ENCODE measurements at places on chromosomes 5 and 9.
A peak's percentile ranks its signal among the peaks of the same experiment; 100 is the strongest.

DNA sequence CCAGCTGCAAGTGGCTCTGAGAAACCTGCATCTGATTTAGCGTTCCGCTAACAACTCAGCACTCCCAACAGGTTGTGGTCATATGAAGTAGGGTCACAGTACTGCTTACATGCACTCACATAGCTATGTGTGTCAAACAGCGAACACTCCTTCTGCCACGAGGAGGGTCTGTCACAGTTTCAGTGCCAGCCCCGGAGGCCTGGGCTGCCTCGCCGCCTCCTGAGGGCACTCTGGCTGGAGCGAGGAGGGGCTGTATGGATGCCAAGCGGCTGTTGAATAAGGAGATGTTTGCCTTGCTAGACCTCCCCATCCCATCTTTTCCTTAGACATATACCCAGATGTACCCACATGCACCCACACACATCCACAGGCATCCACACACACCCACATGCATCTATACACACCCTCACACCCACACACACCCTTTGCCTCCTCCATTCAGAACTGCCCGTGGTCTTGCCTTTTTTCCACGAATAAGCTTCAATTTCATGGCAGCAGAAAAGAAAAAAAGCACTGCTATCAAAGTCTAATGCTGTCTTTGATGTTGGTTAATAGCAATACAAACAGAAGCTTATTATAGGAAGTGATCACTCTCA, 95.7 kb downstream of the HSD17B3 start:
- DNase-seq, result no peak

DNA sequence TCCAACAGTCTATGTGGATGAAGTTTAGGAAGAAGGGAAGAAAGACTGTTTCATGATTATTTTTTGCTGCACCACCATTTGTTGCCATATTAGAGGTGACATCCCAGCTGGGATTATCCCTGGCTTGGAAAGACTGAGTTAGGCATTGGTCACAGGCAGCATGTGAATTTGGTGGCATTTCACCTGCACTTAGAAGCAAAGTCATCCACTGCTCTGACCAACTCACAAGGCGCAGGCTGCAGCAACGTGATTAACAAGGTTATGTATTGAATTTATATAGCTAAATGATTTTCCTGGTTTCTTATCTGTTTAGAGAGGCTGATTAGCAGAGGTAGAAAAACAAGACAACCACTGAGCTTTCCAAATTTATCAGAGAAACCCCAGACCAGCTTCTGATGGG, 2.7 kb downstream of the FYB1 start:
- no peak for DNase-seq

DNA sequence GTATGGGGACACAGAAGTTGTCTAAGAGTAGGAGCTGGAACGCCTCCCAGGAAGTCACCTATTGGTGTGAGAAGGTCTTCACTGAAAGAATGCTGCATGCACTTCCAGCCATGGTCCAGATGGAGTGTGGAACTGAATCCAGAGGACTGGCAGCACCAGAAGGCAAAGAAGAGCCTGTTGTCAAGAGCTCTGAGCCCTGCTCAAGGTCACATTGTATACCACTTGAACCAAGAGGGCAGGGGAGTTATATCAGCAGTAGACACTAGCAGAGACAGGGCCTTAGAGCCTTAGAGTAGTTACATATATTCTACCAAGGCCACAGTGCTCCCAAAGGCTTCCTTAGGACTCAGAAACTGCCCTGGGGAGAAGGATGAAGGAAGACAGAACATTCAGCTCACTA, 130.8 kb upstream of the POC5 start:
- DNase-seq, result no peak

DNA sequence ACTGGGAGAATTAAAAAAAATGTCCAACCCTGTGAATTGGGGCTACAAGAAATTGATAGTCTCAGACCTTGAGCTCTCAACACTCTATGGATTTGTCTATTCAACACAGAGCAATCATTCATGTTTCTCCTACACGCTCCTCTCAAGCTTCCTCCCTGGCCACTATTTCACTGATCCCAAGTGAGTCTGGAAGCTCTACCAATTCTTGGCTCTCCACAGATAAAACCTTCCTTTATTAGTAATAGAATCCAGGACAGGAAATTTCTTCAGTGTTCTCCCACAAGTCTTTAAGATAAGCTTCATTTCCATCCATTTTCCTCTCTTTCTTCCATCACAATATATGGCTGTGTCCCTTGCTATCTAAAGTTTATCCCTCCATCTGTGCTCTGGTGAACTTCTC, 215.1 kb upstream of the PAPPA start:
- no peak for DNase-seq

- peak; percentile 62 for DNase-seq
Observed at GRCh38 chr5:56950626-56951125, 1.2 kb downstream of the MIER3 start.

- DNase-seq, result no peak
Observed at GRCh38 chr5:103260951-103261350, 2.4 kb downstream of the MACIR start.

GRCh38 chr5:6525422-6525821, 76.8 kb downstream of the UBE2QL1 start:
- no peak for DNase-seq

- peak; percentile 85 for DNase-seq
Observed at GRCh38 chr5:104344809-104345208, 782.2 kb upstream of the NUDT12 start.

DNA sequence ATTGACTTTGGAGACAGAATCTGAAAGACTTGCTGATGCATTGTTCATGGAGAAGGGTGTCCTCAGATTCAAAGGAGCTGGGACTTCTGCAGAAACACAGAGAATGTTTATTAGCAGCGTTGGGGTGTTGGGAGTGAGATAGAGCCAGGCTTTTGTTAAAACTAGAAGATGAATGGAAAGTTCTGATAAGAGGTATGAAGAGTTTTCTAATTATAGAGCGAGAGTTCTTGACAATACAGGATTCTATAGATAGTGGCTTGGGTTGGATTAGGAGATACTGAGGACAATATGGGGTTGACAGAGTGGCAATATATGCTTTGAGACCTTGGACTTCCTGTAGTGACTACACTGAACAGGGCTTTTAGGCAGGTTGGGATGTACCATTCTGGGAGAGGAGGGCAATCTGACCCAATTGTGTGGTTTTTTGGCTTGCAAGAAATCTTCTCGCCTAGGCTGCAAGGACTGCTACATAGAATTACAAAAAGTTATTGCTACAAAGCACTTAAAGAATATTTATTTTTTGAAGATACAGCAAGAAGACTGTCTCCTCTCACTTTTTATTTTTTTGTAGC, 83.1 kb downstream of the FER start:
- DNase-seq, result no peak

DNA sequence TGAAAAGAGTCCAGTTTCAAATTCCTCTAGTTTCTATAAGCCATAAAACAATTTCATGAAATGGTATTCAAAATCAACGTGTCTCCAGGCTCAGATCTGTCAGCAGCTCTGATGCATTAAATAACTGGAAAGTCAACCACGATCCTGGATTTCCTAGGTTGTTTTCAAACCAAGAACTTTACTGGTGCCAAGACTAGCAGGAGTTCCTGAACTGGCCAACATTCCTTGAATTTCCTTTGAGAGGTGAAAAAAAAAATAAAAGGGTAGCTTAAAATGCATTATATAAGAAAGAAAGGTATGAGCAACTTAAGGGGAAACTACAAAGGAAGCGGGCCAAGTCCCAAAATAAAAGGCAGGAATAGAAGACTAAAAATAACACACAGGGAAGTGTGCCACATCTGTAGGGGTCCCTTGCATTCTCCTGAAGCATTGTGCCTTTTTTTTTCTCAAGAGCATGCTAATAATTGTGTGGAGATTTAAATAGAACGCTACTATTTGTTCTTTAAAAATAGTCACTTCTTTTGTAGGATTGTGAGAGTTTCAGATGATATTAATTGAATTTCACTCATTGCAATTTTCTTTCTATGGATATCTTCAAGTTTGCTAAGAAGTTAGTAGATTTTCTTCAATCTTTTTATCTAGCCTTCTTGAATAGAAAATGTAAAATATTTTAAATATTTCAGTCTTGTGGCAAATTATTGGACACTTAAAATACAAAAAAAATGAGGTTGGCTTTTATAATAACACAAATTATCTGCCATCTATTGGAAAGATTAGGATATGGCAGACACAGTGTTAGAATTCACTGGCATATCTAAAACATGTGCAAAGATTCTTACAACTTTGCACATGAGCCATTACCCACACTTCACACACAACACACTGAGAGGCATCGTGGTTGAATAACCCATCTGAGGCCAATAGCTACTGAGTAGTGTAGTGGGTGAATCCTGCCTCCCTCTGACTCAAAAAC, 15.3 kb downstream of the ESM1 start:
- DNase-seq, result no peak

- DNase-seq, result no peak
Observed at GRCh38 chr5:90226433-90227099, 183.0 kb downstream of the CETN3 start.

DNA sequence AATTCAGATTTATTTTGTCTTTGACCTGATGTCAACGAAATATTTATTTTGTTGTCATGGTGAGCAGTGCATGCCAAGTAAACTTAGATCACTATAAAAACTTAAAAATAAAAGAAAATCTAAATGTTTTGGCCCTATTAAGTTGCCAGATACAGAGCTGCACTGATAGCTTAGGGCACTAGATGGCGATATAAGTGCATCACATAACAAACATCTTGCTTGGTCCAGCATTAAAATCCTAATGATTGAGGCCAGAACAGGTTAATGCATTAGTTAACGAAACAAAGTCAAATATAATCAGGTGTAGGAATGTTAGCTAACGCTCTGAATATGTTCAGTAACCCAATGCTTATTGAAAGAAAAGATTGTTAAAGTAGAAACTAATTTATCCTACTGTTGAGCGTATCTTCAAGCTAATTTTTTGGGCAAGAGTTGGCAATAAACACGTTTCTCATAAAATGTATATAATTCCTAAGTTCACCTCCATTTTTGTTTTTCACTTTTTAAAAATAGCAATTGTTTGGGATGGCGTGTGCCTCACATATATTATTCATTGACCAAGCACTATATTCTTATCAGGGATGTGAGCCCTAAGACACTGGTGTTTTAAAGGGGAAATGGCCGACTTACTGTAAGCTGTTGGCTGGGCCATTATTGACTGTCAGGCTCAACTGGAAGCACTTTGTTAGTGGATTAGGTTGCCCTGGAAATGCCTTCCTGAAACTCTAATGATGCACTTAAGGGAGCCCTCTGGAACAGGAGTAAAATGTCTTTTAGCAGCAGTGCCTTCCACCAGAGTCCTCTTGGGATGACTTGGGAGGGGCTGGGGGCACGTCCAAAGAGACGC, 33.3 kb downstream of the KCTD16 start:
- DNase-seq, result peak; percentile 46

DNA sequence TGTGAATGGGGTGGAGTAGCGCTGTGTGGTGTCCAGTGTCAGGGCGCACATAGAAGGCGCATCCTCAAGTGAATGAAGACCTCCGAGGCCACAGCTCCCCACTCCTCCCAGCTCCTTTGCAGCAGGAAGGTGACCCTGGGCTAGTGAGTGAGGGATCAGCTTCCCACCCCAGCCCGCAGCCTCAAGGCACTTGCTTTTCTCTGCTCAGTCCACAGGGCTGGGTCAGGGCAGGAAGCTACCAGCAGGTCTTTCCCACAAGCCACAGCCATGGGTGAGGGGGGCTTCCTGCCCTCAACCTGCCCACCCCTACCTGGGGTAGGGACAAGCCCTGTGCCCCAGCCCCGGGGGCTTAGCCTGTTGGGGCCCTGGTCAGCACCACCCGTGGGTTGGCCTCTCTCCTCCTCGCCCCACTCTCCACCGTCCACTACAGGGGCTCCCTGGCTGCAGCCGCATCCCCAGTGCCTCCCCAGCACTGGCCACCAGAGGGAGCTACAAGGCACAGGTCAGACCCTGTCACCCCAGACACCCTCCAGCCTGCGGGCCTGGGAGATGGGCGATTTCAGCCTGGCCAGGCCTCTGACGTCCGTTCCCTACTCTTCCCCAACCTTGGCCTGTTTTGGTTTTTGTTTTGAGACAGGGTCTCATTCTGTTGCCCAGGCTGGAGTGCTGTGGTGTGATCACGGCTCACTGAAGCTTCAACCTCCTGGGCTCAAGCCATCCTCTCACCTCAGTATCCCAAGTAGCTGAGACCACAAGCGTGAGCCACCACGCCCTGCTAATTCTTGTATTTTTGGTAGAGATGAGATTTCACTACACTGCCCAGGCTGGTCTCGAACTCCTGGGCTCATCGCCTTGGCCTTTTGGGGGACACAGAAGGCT, 1.3 kb upstream of the ABCA2 start:
- DNase-seq, result peak; percentile 50

DNA sequence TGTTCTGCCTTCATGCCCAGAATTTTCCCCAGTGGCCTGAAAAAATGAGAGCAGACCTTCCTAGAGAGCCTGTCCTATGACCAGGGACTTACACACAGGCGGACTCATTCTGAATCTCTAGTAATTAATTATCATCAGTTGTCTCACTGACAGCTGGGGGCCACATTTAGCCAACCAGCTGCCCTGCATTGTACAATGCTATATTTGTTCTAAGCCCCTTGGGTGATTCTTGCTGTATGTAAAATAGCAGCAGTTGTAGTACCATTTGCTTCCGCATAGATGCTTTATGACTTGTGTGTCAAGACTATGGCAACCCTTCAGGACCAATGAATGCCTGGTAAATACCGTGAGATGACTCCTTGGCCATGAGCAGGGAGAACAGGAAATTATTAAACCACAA, 415.4 kb upstream of the SEMA6A start:
- DNase-seq, result no peak

- DNase-seq, result no peak
Observed at GRCh38 chr9:73077625-73078030, 74.0 kb upstream of the ANXA1 start.

DNA sequence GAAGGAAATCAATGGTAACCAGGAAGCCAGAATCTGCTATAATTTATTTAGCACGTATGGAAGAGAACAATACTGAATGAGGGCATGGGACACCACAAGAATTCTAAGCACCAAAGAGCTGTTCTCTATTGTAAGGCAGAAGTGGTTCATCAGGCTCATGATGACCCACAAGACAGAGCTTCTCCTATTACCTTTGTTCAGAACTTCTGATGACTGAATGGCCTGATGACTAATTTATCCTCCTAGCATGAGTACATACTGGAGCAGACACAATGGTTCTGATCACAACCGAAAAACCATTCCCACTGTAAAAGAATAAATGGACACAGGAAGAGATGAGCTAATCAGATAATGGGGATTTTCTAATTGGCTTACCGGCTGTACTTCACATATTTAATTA, 329.8 kb upstream of the PDE4D start:
- DNase-seq, result peak; percentile 76

- DNase-seq, result peak; percentile 76
Observed at GRCh38 chr5:65742565-65743231, 20.7 kb downstream of the NLN start.

DNA sequence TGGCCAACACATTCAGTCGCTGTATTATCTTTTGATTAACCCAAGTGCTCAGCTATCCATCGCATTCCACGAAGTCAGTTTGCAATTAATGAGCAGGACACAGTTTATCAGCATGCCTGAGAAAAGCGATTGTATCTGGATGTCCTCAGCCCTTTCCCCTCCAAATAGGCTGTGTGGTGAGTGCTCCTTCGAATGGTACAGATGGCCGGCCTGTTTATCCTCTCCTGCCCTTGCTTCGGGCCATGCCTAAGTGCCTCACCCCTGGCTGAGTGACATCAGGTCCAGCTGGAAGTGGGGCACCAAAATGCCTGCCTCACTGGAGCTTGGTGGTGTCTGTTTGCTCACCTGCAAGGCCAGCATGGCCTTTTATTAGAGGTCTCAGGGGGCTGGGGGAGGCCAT, 317.3 kb downstream of the GADD45G start:
- no peak for DNase-seq

- DNase-seq, result no peak
Observed at GRCh38 chr5:57246426-57246825, 72.6 kb downstream of the GPBP1 start.

- no peak for DNase-seq
Observed at GRCh38 chr9:80934095-80934494, 755.3 kb downstream of the TLE1 start.

- DNase-seq, result no peak
Observed at GRCh38 chr9:33167972-33168461, 881 bp upstream of the B4GALT1 start.
